GM23338 (cell line): ENCODE measurements at places on chromosomes 3 and 15. TPM values are rescaled to one million over a fixed set of nuclear protein-coding genes. Genes with fewer than 3 reads are reported as not detected.

Gene CEMIP
- polyA plus RNA-seq: 0.27 and 0.33 TPM in 2 replicates

Gene GOLGA8K
- polyA plus RNA-seq: 0.24 TPM in 1 of 2 replicates, not detected in the other

Gene COL8A1
- 0.24 and 0.26 TPM in 2 replicates for polyA plus RNA-seq

Gene ZNF860
- 2.7 and 5.2 TPM in 2 replicates for polyA plus RNA-seq

Gene ACY1
- 35.8 and 38.4 TPM in 2 replicates for polyA plus RNA-seq

Gene CSK
- polyA plus RNA-seq: 13.6 and 16.5 TPM in 2 replicates

Gene ZNF80
- polyA plus RNA-seq: not detected in 2 replicates

Gene CAMK2N2
- 0.32 and 0.63 TPM in 2 replicates for polyA plus RNA-seq

Gene RASL12
- polyA plus RNA-seq: 4.5 and 5.4 TPM in 2 replicates

Gene CPNE9
- polyA plus RNA-seq: 6.2 and 7.0 TPM in 2 replicates

Gene MEGF11
- 1.1 and 1.9 TPM in 2 replicates for polyA plus RNA-seq

Gene HHLA2
- polyA plus RNA-seq: not detected in 2 replicates

Gene POC1A
- 18.4 and 19.1 TPM in 2 replicates for polyA plus RNA-seq

Gene EXD1
- polyA plus RNA-seq: not detected in 2 replicates

Gene XRN1
- polyA plus RNA-seq: 10.9 and 13.6 TPM in 2 replicates

Gene CADM2
- 31.5 and 47.5 TPM in 2 replicates for polyA plus RNA-seq

Gene GHSR
- not detected in 2 replicates for polyA plus RNA-seq

Gene FRG2C
- polyA plus RNA-seq: 0.23 and 0.37 TPM in 2 replicates

Gene ALAS1
- polyA plus RNA-seq: 17.8 and 19.2 TPM in 2 replicates

Gene CCDC191
- 1.5 and 2.9 TPM in 2 replicates for polyA plus RNA-seq

Gene CCR8
- 0.23 and 0.55 TPM in 2 replicates for polyA plus RNA-seq

Gene NOX5
- not detected in 2 replicates for polyA plus RNA-seq

Gene ACKR4
- 0.26 TPM in 1 of 2 replicates, not detected in the other for polyA plus RNA-seq

Gene FOXB1
- 5.4 and 6.7 TPM in 2 replicates for polyA plus RNA-seq

Gene TJP1
- 69.8 and 76.2 TPM in 2 replicates for polyA plus RNA-seq

Gene OR5K4
- not detected in 2 replicates for polyA plus RNA-seq

Gene HDGFL3
- 131 and 135 TPM in 2 replicates for polyA plus RNA-seq

Gene CCR1
- polyA plus RNA-seq: 0.12 TPM in 1 of 2 replicates, not detected in the other

Gene CLSTN2
- polyA plus RNA-seq: 0.10 and 0.11 TPM in 2 replicates

Gene AMIGO3
- polyA plus RNA-seq: 2.9 and 3.5 TPM in 2 replicates

Gene SERINC4
- not detected in 2 replicates for polyA plus RNA-seq

Gene SLC15A2
- polyA plus RNA-seq: 0.26 and 0.49 TPM in 2 replicates

Gene NR2F2
- polyA plus RNA-seq: 0.16 and 0.23 TPM in 2 replicates

Gene SLC51A
- polyA plus RNA-seq: 6.7 and 7.1 TPM in 2 replicates

Gene FBXO22
- 72.8 and 94.5 TPM in 2 replicates for polyA plus RNA-seq

Gene CCRL2
- not detected in 2 replicates for polyA plus RNA-seq

Gene LRRC49
- 6.9 and 8.5 TPM in 2 replicates for polyA plus RNA-seq

Gene MITF
- 1.5 and 2.4 TPM in 2 replicates for polyA plus RNA-seq

Gene C3orf33
- polyA plus RNA-seq: 4.7 and 5.3 TPM in 2 replicates

Gene CATSPER2
- polyA plus RNA-seq: 0.92 and 1.1 TPM in 2 replicates

Gene ISL2
- 0.65 and 1.0 TPM in 2 replicates for polyA plus RNA-seq

Gene OR5K2
- polyA plus RNA-seq: not detected in 2 replicates

Gene SLC6A1
- 0.16 and 0.23 TPM in 2 replicates for polyA plus RNA-seq

Gene VEPH1
- polyA plus RNA-seq: 9.6 and 15.4 TPM in 2 replicates

Gene EPHA6
- 0.35 and 0.37 TPM in 2 replicates for polyA plus RNA-seq

Gene DNAH12
- not detected in 2 replicates for polyA plus RNA-seq

Gene LTK
- 0.40 TPM in 1 of 2 replicates, not detected in the other for polyA plus RNA-seq

Gene RPP14
- 10.5 and 11.7 TPM in 2 replicates for polyA plus RNA-seq

Gene TEX55
- not detected in 2 replicates for polyA plus RNA-seq
